CD4-positive, alpha-beta T cell (primary cell): ENCODE measurements at places on chromosomes 5 and 9.

DNA sequence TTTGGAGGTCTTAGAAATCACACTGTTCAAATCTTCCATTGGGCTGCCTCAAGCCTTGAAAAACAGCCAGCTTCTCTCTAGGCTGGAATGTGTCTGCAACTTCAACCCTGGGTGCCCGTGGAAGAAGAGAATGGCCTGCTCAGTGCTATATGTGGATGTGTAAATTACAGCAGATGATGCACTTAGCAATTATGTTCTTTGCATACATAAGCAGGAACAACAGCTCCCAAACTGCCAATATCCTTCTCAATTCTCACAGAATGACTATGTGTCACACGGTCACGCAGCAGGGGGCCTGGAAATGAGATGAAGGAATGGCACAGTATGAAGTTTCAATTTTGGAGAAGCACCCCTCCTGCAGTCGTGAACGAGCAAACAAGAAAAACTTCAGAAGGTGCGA, 175.2 kb upstream of the SMARCA2 start:
- no peaks in the 10 kb centered on the region for H3K4me1 ChIP-seq
- H3K27me3 ChIP-seq: no peaks in the 10 kb centered on the region
- no peak overlapping the region for H3K4me3 ChIP-seq
- no peak overlapping the region for H3K27ac ChIP-seq
- no peaks in the 10 kb centered on the region for H3K36me3 ChIP-seq

DNA sequence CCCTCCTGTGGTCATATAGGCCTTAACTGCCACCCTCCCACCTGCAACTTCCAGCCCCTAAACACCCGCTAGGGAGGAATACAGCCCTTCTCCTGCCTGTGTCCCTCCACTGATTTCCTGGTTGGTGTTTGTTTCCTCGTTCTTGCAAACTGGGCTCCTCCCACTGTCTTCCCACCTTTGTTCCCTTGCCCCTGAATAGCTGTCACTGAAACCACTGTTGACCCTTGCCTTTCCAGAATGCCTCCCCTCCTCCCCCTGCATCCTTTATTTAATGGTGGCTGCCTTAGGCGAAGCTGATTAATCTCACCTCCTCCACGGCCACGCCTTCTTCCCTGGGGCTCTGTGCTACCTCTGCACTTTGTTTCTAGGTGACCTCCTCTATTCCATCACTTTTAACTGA, 626.7 kb downstream of the BNC2 start:
- no peaks in the 10 kb centered on the region for H3K27me3 ChIP-seq
- no peak overlapping the region for H3K4me3 ChIP-seq
- DNase-seq: no peak
- no peaks in the 10 kb centered on the region for H3K36me3 ChIP-seq
- no peak overlapping the region for H3K27ac ChIP-seq
- no peaks in the 10 kb centered on the region for H3K4me1 ChIP-seq

DNA sequence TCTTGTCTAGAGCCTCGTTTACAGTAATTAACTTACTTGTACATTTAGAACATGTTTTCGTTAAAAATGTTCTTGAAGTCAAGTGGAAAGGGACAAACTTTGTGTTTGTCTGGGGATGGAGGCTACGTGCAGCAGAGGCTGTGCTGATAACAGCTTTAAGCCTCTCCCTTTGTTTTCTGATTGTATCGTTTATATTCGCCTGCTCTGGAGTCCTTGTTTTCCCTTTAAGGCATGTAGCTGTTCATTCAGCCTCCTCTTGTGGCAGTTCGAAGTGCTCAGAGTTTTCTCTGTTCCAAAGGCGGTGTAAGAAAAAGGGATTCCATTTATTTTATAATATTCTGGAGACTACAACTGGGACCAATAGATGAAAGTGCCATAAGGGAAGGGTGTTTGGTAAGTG, 1.9 kb downstream of the SLC36A1 start:
- H3K4me1 ChIP-seq: peaks cover 18% of the 10 kb centered on the region
- H3K27me3 ChIP-seq: no peaks in the 10 kb centered on the region
- no peak overlapping the region for H3K4me3 ChIP-seq
- no peaks in the 10 kb centered on the region for H3K36me3 ChIP-seq

DNA sequence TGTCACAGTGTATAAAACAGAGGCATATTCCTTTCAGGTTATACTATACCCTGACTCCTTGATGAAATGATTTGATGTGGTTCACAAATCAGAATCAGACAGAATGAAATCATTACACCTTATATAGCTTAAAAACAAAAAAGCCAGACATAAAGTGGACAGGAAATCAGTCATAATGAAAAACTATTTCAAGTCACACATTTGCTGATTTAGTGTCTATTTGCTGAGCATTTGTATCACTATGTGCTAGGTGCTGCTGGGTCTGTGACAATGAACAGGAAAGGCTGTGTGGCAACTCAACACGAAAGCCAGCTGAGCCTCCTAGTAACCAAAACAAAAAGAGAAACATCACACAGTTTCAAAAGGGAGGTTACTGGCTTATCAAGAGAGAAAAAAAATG, 194.0 kb downstream of the EFNA5 start:
- no peaks in the 10 kb centered on the region for H3K27me3 ChIP-seq
- H3K27ac ChIP-seq: no peak overlapping the region

DNA sequence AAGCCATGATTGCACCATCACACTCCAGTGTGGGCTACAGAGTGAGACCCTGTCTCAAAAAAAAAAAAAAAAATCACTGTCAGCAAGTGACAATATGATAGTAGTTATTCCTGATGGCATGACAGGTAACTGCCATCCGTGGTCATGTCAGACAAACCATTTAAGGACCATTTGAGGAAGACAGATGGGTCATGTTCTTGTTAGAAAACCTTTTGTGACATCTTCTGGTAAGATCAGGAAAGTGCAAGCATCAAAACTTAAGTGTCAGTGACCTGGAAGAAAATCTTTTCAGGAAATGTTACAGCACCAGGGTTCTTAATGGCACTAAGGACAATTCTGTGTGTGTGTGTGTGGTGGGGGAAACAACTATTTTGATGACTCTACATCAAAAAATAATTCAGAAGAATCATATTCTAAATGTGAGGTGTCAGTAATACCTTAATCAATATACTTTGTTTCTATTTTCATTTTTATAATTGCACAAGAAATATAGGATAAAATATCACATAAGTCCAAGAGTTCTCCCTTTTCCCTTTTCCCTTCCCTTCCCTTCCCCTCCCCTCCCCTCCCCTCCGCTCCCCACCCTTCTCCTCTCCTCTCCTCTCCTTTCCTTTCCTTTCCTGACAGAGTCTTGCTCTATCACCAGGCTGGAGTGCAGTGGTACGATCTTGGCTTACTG, 17.8 kb downstream of the SLC38A9 start:
- no peak overlapping the region for H3K4me3 ChIP-seq
- peaks cover 11% of the 10 kb centered on the region for H3K36me3 ChIP-seq
- H3K4me1 ChIP-seq: no peaks in the 10 kb centered on the region
- H3K27me3 ChIP-seq: no peaks in the 10 kb centered on the region

DNA sequence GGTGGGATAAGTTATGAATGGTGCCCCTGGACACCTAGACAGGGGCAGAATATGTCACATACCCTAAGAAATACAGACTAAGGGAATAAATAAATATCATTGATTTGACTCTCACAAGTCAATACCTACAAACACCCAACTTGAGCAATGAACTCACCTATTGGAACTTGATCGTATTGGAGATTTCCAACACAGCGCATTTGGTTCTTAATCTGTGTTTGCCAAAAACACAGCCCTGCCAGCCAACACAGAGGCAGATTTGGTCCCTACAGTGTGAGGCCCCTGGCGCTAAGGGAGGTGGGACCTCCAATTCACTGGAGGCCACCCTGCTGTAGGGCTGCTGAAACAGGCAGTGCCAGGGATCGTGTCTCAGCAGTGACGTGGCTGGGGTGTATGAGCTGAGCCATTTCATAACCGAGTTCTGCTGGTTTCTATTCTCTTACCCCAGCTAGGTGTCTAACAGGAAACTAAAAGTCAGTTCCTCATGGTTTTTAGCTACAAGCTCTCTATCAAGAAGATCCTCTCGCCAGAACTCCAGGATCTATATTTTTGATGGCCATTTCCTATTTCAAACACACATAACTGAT, 84.5 kb downstream of the SLC1A1 start:
- no peak overlapping the region for H3K4me3 ChIP-seq
- no peak overlapping the region for H3K27ac ChIP-seq
- no peaks in the 10 kb centered on the region for H3K36me3 ChIP-seq
- peaks cover 13% of the 10 kb centered on the region for H3K4me1 ChIP-seq
- H3K27me3 ChIP-seq: no peaks in the 10 kb centered on the region

GRCh38 chr9:27453860-27454553, 70.1 kb upstream of the IFNK start:
- no peak for DNase-seq
- H3K4me3 ChIP-seq: no peak overlapping the region
- no peaks in the 10 kb centered on the region for H3K27me3 ChIP-seq
- H3K27ac ChIP-seq: no peak overlapping the region
- peaks cover 3% of the 10 kb centered on the region for H3K4me1 ChIP-seq
- H3K36me3 ChIP-seq: no peaks in the 10 kb centered on the region

- no peak for DNase-seq
- H3K27me3 ChIP-seq: no peaks in the 10 kb centered on the region
Observed at GRCh38 chr5:93126634-93127033, 454.4 kb downstream of the NR2F1-AS1 start.

DNA sequence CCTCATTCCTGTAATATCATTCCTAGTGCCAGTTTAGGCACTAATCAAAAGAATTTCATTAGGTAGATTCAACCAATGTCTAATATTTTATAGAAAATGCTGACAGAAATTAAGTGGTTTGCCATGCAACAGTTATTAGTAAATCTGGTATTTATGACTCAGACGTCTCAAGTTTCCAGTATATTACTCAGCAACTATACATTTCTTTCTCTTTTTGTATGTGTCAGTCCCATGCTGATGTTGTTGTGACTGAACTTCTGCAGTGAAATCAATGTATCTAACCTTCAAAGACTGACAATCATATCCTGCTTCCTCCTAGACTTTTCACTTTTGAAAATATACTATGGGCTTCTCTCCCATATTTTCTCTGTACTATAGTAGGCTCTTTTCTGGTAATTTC, 822.5 kb downstream of the NR2F1-AS1 start:
- no peaks in the 10 kb centered on the region for H3K27me3 ChIP-seq
- H3K4me3 ChIP-seq: no peak overlapping the region
- no peaks in the 10 kb centered on the region for H3K36me3 ChIP-seq
- H3K27ac ChIP-seq: no peak overlapping the region
- H3K4me1 ChIP-seq: no peaks in the 10 kb centered on the region

DNA sequence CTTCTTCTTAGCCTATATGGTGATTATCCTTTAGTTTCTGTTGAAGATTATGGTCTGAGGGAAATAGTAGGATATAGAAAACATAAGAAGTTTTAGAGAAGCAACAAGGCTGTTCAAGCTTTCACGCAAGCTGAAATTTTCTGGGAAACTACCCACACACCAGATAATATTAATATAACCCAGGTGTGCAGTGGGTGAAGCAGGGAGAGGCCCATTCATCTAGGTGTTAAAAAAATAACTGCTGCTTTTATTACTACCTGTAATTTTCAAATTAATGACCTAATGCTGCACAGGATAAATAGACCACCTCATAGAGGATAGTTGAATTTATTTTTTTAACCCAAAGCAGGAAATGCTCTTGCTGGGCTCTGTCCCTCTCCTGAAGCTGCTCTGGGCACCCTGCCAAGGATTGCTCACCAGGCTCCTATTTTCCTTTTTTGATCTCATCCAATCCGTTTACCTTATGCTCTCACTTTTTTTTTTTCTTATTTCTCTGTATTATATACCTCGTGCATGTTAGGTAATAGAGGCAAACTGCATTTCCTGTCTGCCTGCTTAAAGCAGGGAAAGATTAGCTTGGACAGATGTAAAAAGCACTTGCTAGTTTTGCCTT, 124.3 kb upstream of the SLC12A2 start:
- peak; percentile 3 for DNase-seq
- no peaks in the 10 kb centered on the region for H3K27me3 ChIP-seq
- no peaks in the 10 kb centered on the region for H3K4me1 ChIP-seq
- H3K27ac ChIP-seq: no peak overlapping the region
- no peaks in the 10 kb centered on the region for H3K36me3 ChIP-seq

DNA sequence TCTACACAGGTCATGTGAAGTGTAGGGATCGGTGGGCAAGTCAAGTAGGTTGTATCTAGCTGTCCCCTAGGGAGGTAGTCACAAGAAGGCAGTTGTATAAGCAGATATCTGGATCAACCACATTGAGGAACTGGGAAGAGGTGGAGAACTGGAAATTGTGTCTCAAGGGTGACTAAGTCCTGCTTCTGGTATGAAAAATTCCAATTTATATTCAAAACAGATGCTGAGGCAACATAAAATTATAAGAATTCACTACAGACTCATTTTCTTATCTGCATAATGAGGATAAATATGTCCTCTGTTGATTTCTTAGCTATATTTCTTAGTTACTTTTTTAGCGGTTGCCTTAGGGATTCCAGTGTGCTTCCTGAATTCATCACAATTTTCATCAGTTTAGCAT, 46.8 kb downstream of the GALNT12 start:
- H3K36me3 ChIP-seq: no peaks in the 10 kb centered on the region
- no peaks in the 10 kb centered on the region for H3K27me3 ChIP-seq
- DNase-seq: no peak
- H3K4me3 ChIP-seq: no peak overlapping the region
- no peak overlapping the region for H3K27ac ChIP-seq

DNA sequence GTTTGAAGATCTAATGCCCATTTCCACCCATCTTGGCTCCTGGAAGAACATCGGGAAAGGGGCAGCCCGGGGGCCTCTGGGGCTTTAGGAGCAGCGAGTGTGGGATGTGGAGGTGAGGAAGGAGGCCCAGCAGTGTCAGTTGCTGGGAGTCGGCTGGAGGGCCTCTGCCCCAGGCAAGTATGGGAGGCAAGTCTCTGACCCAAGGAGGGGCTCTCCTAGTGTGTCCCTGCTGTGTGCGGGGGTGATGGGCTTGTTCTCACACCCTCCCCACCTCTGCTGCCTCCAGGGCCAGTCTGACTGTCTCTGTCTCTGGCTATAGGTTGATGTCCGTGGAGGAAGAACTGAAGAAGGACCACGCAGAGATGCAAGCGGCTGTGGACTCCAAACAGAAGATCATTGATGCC, 129.7 kb downstream of the DAB2IP start:
- no peaks in the 10 kb centered on the region for H3K27me3 ChIP-seq
- no peaks in the 10 kb centered on the region for H3K36me3 ChIP-seq
- H3K27ac ChIP-seq: no peak overlapping the region
- H3K4me1 ChIP-seq: peaks cover 19% of the 10 kb centered on the region
- no peak overlapping the region for H3K4me3 ChIP-seq
- DNase-seq: no peak

- no peak overlapping the region for H3K4me3 ChIP-seq
- no peak overlapping the region for H3K27ac ChIP-seq
- H3K4me1 ChIP-seq: peaks cover 3% of the 10 kb centered on the region
- no peak for DNase-seq
Observed at GRCh38 chr5:133236541-133236951, 184.7 kb downstream of the HSPA4 start.

DNA sequence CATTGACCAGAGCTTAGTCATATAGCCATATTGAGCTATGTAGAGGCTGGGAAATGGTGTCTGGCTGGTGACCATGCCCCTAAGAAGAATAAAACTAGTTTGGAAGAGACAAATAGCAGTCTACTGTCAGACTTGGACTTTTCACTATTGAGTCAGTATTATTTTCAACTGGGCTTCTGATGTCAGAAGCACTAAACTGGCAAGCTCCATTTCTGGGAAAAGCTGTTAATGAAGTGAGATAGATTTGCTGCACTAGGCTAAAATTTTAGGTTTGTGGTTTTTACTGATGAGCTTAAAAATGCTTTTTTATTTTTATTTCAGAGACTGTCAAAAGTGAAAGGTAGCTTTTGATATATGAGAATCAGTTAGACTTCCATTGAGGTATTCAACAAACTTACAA, 220.2 kb downstream of the RAB3C start:
- DNase-seq: no peak
- no peak overlapping the region for H3K4me3 ChIP-seq

- no peak for DNase-seq
- H3K4me1 ChIP-seq: peaks cover 86% of the 10 kb centered on the region
- peak overlapping the region; percentile 49 for H3K27ac ChIP-seq
Observed at GRCh38 chr5:132459031-132459982, 31.3 kb downstream of the IRF1 start.
